ENCODE measurements at places on chromosomes 11 and 22.

GRCh38 chr11:4626207-4627099 is 10.8 kb upstream of the OR51D1 start:
- DNase-seq = no peak

DNA sequence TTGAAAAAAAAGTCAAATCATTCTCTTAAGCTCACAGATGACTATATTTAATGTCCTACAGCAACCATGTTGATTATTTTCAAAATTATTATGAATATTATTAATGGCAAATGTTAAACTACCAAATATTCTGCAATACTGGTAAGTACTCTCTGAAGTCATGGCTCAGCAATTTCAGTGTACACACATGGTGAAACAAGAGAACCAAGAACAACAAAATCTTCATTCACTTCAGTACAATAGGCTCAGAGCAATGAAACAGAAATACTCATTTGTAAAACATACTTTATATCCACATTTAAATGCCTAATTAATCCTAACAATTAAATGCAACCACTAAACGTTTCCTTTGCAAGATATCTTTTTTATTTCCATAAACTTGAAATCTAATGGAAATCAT is 347.2 kb downstream of the TTC28 start:
- DNase-seq = no peak

DNA sequence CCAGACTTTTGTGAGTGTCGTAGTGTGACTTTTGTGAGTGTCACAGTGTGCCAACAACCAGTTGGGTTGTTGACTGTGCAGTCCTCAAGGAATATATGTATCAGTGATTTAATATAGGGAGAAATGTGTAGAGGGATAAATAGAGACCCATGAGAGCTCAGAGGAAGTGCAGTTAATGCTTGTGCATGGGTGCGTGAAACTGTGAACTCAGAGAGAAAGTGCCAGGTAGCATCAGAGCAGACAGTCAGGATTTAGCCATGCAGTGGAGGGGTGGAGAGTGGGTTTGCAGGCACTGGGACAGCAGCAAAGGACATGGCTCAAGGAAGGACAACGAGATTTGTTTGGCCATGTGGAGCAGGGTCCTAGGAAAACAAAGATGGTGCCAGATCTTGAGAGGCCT is 33.6 kb downstream of the YWHAH start:
- no peak for DNase-seq

DNA sequence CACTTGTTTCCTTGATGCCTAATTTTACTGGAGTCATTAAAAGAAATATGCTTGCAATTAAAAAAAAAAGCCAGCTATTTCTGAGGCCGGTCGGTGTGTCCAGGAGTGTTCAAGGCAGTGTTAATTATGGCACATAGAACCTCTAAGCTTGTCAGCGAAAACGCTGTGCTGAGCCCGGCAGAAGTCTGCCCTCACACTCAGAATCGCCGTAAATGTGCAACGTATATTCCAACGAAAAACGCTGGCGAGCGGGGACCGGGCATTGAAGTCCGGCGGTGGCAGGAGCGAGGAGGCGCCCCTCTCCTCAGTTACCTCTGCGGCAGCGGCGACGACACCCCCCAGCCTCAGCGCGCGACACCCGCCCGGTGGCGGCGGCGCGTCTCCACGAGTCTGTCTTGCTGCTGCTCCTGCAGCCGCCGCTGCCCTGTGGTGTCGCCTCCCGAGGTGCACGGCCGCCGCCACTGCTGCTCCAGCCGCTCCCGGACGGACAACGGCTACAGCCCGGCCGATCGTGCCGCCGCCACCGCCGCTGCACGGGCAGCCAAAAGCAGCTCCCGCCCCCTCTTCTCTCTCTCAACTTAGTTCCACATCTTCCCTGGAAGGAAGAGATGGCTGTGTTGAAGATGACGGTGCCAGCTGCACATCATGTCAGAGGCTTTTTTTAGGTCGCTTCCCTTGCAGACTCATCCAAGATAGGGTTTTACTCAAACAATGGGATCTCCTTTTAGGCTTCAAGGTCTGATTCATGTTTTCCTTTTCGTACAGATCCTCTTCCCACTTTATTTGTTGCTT is 56.0 kb downstream of the JAM3 start:
- DNase-seq = peak; percentile 50

DNA sequence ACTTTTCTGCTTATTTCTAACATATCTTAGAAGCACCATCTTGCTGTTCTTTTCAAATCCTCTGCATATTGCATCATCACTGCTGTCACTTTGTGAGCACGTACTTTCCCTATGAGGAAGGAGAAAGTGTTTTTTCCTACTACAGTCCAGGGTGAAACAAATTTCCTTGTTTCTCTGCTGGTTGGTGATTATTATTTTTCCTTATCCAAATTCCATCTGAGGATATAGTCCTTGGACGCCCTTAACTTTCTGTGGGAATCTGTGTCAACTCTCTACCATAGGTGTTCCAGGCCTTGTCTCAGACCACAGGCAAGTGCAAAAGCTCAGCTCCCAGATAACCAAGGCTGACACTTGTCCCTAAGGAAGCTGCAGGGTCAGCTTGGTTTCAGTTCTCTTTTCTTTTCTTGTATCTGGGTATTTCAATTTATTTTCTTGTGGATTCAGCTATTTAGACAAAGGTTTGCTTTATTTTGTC is 29.4 kb upstream of the LYVE1 start:
- DNase-seq = no peak

DNA sequence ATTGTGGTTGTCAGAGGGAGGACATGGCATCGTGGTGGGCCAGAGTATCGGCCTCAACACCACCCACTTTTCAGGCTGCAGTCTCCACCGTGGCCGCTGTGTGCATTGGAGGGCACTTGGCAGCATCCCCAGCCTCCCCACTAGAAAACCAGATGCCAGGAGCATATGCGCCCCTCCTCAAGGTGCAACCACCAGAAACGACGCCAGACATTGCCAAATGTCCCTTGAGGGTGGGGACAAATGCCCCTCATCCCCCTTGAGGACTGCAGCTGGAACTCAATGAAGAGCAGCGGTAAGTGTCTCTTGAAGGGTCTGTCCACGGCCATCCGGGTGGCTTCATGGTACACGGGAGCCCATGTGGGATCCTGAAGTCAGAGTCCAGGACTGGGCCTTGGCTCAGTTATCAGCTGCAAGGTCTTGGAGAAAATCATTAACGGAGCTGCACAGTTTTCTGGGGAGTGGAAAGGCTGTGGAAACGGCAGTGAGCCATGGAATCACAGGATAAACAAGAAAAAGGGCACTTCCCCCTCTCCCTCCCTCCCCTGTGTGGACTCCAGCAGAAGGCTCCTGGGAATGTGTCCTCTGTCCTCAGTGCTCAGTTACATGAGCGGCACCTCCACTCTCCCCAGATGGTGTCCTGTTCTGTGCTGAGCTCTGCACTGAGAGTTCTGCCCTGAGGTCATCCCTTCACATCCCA is 324.4 kb upstream of the B3GAT1 start:
- no peak for DNase-seq

- DNase-seq = no peak
Measured at GRCh38 chr11:78224906-78225420, 36.2 kb downstream of the USP35 start.

DNA sequence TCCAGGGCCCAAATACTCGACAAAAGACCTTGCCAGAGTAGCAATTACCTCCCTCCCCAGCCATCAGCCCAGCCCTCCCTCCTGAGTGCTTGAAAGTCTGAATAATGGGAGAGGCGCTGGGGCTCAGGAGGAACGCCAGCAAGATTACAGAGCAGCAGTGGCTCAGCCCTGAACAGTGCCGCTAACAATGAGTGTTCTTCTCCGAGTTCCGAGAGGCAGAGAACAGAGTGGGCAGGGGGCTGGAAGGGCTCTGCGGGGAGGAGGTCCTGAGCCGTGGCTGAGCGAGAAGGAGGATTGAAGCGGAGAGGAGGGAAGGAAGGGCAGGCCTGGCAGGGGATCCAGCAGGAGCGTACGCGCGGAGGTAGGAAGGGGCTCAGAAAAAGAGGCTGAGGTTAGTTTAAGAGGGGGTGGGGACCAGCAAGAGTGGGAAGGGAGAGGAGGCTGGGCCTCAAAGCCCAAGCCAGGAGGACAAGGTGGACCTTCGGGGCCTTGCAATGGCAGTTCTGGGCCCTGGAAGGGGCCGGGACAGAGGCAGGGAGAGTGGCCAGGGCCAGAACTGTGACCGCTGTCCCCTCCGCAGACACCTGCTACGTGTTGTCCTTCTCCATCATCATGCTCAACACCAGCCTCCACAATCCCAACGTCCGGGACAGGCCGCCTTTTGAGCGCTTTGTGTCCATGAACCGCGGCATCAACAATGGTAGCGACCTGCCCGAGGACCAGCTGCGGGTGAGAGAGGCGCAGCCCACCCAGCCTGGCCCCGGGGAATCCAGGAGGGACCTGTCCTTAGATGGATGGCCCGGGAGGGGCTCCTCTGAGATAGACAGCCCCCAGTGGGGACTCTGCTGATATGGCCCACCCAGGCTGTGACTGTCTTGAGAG is 20.6 kb downstream of the CYTH4 start:
- no peak for DNase-seq

DNA sequence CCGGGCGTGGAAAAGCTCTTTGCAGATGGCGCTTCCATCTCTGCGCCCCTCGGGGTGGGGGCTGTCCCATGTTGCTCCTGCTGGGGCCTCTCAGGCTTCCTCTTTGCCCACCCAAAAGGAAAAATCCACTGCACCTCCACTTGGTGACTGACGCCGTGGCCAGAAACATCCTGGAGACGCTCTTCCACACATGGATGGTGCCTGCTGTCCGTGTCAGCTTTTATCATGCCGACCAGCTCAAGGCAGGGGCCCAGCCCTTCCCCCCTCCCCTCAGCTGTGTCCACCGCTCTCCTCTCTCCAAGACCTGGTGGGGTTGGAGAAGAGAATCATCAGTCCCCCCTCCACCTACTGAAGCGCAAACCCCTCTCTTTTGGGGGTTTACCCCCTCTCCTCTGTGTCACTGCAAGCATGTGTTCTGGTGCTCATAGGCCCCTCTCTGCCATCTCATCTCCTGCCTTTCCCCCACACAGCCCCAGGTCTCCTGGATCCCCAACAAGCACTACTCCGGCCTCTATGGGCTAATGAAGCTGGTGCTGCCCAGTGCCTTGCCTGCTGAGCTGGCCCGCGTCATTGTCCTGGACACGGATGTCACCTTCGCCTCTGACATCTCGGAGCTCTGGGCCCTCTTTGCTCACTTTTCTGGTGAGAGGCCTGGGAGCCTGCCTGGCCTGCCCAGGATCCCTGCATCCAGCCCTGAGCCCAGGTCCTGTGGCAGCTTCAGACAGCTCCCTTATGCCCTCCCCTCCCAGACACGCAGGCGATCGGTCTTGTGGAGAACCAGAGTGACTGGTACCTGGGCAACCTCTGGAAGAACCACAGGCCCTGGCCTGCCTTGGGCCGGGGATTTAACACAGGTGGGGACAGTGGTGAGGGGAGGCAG is 1.8 kb downstream of the LARGE2 start:
- DNase-seq = no peak

GRCh38 chr11:90635151-90635550 is 412.3 kb upstream of the CHORDC1 start:
- no peak for DNase-seq

GRCh38 chr11:2575591-2576051 is 124.2 kb downstream of the KCNQ1OT1 start:
- no peak for DNase-seq

GRCh38 chr22:44338177-44338810 is 25.5 kb upstream of the SHISAL1 start:
- no peak for DNase-seq

DNA sequence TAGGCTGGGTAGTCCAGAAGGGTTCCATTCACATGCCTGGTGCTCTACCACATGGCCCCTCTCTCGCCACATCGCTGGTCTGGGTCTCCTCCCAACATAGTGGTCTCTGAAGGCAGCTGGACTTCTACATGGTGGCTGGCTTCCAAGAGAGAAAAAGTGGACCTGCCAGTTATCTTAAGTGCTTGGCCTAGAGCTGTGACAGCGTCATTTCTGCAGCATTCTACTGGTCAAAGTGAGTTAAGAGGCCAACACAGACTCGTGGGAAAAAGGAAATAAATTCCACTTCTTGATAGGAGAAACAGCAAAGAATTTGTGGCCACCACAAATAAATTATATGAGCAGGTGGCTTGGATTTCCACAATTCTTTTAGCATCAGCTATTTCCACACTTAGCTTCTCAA is 21.0 kb upstream of the BARX2 start:
- DNase-seq = no peak

DNA sequence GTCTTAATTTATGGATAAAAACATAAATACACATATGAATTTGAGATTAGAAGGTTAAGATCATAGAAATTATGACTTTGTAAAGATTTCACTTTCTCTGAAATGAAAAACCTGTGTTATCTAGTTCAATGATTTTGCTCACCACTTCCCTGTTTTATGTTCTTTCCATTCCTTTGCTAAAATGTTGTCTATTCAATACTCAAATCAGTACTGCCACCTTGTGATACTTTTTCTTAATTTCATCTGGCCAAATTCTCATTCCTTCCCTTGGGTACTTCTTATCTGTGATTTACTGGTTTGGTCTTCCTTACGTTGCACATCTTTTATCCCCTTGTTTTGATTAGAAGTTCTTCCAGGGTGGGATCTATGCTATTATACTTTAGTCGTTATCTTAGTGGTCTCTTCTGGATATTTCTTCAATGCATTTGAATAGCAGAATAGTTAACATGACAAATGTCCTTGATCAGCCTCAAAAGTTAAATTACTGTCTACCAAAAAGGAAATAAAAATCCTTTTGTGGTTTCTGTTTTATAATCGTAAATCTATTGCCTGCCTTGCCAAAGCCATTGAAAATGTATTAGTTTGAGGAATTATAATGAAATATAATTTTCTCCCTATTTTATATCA is 197.0 kb downstream of the PGR start:
- DNase-seq = peak; percentile 43

- no peak for DNase-seq
Measured at GRCh38 chr22:48796310-48797015, 1031.2 kb downstream of the BRD1 start.

GRCh38 chr11:62430425-62430824 is 11.6 kb downstream of the SCGB1A1 start:
- DNase-seq = no peak

- peak; percentile 70 for DNase-seq
Measured at GRCh38 chr11:13384908-13385640, 77.9 kb downstream of the BTBD10 start.

- no peak for DNase-seq
Measured at GRCh38 chr11:79538775-79539174, 97.9 kb upstream of the TENM4 start.

- DNase-seq = no peak
Measured at GRCh38 chr11:86251345-86251744, 6.8 kb downstream of the EED start.

GRCh38 chr22:49525360-49525759 is 302.3 kb downstream of the BRD1 start:
- no peak for DNase-seq

Measured in AG20443 (cell line).